ENCODE measurements at places on chromosomes 16 and 17.

DNA sequence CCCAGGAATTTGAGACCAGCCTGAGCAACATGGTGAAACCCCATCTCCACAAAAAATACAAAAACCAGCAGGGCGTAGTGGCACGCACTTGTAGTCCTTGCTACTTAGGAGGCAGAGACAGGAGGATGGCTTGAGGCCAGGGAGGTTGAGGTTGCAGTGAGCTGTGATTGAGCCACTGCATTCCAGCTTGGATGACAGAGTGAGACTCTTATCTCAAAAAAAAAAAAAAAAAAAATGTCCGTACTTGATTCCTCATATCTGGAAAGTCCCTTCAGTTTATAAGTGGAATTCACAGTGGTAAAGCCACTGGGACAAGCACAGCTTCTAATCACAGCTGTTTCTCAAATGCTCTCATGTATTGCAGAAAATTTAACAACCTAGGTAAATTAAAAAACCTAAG lies 78.6 kb upstream of the CREBBP start:
- DNase-seq = no peak

DNA sequence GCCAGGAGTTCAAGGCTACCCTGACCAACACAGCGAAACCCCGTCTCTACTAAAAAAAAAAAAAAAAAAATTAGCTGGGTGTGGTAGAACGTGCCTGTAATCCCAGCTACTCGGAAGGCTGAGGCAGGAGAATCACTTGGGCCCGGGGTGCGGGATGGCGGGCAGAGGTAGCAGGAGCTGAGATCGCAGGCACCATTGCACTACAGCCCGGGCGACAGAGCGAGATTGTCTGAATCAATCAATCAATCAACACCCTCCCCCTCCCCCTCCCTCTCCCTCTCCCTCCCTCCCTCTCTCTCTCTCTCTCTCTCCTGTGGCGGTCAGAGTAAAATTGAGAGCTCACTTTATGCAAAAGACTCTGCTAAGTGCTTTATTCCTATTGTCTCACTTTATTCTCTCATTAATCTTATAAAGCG lies 1.2 kb downstream of the HSDL1 start:
- DNase-seq = no peak

- DNase-seq = no peak
These were observed 1.4 kb upstream of the ABR start for GRCh38 chr17:1180958-1181752.

GRCh38 chr17:73595479-73595878 lies 48.8 kb downstream of the SDK2 start:
- peak; percentile 39 for DNase-seq

- DNase-seq = no peak
These were observed 46.1 kb downstream of the GTF3C1 start for GRCh38 chr16:27503662-27504061.

- no peak for DNase-seq
These were observed 32.8 kb downstream of the GPT2 start for GRCh38 chr16:46916980-46917379.

- DNase-seq = peak; percentile 63
These were observed 189.2 kb upstream of the AXIN2 start for GRCh38 chr17:65750631-65751115.

DNA sequence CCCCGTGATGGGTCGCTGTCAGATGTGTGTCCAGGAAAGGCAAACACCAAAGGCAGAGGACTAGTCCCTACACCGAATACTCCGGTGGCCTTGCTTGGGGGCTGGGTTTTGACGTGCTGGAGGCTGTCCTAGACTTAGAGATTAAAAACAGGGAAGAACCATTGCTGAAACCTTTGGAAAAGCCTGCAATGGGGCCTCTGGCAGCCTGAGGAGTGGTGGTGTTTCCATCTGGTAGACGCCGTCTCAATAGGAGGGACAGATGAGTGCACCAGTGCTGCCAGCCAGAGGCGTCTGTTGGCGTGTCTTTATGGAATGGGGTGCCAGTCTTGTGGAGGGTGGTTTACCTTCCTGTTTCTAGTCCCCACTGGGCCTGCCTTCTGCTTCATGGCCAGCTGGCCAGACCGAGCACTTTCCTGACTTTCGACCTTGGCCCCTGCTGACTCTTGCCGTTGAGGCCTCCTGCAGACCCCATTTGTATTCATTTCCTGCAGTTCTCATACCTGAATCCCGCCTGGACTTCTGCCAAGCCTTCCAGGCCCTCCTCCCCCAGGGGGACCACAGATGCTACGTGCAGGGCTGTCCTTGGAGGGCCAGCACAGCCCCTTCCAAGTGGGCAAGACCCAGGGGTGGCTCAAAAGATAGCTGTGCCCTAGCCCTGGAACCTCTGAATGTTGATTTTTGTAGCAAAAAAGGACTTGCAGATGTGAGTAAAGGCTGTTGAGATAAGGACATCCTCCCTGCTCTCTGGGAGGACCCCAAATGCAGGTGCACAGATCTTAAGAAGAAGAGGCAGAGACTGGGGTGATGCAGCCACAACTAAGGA lies 1.9 kb upstream of the DNASE1 start:
- no peak for DNase-seq

DNA sequence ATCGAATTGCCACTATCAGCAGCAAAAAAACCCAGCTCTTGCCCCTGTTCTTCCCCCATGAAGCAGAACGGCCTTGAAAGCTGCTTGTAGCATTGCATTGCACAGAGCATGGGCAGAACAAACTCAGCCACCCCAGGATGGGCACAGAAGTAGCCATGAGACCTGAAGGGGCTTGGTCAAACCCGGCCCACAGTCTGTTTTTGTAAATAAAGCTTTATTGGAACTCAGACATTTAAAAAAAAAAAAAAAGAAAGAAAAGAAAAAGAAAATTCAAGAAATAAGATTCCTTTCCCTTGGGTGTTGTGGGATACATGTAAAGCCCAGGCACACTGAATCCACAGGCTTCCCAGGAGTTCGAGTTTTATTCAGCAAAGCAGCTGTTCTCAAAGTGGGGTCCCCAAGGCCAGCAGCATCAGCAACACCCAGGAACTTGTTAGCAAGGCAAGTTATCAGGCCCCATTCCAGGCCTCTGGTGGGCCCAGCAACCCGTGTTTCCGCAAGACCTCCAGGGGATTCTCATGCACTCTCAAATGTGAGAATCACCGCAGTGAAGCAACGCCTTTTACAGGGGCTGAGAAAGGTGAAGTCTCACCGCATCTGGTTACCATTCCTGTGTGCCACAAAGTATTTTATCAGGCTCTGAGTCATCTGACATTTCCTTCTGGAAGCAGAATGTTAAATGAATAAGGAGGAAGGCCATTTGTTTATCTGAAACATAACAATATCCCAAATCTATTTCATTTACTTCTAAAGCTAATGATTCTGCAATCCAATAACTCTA lies 108.2 kb downstream of the SLC39A11 start:
- no peak for DNase-seq

DNA sequence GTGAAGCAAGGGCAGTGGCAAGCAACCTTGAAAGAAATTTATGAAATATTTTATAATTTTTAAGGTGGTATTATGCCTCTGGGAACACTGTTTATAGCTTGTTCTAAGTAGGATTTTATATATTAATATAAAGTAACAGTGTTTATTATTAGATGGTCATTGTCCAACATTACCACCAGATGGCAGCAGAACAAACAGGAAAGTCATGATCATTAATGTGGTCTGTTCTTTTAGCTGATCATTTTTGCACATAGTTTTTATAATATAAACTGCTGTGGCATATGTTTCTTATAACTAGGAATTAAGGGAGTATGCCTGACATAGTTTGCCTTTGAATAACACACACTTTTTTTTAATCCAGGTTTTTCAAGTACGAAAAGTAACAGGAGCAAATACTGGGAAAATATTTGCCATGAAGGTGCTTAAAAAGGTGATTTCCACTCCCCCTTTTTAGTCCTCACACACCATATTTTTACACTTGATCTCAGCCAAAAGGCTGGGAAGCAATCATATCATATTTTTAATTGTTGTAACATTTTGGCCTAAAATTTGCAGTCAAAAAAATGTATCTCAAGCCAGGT lies 21.4 kb downstream of the RPS6KB1 start:
- peak; percentile 1 for DNase-seq

DNA sequence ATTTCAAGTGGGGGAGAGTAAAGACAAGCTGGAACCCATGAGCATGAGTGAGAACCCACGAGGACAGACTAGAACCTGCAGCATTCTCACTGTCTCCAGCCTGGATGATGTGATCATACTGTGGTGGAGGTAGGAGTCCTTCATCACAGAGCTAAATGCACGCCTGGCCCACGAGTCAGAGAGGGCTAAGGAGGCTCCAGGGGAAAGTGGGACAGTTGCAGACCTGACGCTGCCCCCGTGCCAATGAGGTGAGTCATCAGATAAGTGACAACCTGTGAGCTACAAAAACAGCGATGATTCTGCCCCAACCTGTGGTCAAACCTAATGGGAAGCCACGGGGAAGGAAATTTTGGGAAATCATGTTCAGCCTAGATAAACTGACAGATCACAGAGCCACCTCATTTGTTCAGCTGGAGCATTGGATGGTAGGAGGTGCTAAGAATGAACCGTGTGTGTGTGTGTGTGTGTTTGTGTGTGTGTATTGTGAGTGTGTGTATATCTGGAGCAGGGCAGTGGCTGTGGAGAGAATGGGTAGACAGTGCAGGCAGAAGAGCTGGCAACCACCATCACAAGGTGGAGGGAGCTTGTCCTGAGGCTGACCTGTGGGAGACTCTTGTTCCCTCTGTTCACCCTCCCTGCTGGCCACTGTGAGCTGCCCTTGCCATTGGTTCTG lies 131.8 kb downstream of the UTP18 start:
- DNase-seq = no peak

DNA sequence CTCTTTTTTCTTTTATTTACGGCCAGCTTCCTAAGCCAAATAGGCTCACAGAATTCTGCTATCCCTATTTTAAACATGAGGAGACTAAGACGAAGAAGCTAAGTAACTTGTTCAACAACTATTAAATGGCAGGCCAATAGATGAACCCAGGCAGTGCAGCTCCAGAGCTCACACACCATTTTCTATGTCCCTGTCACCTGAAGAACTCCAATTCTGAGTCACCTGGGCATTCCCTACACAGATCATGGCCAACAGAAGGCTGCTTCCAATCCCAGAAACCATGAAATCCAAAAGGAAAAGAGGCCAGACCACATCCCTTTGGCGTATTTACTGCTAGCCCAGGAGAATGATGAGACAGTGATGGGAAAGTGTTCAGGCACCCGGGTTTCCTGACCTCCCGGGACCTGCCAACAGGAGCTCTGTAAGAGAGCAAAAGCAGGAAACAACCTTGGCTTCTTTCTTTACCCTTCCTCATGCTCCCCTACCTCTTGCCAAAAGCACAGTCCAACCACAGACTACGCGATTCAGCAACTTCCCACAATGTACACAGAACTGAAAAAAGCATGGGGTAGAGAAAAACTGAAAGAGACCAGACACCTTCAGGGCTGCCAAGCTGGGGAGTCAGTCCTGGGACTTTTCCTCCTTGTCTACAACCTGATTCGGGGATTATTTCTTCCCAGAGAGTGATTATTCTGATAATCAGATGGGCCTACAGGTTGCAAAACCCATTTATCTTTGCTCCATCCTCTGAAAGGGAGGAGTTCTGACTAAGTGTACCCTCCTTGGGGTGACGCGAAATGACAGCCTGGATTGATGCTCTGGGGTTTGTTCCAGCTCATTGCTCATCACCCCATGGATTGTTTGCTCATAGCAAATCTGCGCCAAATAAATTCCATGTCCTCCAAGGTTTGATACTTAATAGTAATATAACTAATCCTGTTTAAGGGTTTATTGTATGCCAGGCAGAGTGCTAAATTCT lies 47.8 kb upstream of the HAS3 start:
- DNase-seq = peak; percentile 52

GRCh38 chr16:74936902-74937560 lies 47.9 kb downstream of the WDR59 start:
- no peak for DNase-seq

GRCh38 chr17:65430209-65430833 lies 131.1 kb downstream of the AXIN2 start:
- no peak for DNase-seq

GRCh38 chr16:51244887-51245657 lies 94.0 kb upstream of the SALL1 start:
- no peak for DNase-seq

- peak; percentile 63 for DNase-seq
These were observed 222.1 kb downstream of the RBFOX3 start for GRCh38 chr17:79388556-79389295.

- DNase-seq = no peak
These were observed 342.5 kb upstream of the C16orf82 start for GRCh38 chr16:26724189-26724588.

DNA sequence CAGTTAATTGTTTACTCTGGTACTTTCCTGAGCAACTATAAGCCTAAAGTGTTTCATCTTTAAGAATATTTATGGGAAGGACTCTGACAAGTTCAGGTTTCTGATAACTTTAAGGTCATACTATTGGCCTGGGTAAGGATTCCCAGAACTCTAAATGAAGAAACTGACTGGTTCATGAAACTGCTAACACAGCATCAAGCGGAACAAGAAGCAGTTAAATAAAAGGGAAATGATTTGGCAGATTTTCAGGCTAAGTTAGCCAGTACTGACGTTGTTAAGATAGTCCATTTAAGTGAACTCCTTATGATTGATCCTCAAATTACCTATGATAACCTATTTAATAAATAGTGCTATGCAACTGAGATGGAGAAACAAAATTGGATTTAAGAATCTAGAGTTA lies 101.6 kb upstream of the CES5A start:
- DNase-seq = no peak

DNA sequence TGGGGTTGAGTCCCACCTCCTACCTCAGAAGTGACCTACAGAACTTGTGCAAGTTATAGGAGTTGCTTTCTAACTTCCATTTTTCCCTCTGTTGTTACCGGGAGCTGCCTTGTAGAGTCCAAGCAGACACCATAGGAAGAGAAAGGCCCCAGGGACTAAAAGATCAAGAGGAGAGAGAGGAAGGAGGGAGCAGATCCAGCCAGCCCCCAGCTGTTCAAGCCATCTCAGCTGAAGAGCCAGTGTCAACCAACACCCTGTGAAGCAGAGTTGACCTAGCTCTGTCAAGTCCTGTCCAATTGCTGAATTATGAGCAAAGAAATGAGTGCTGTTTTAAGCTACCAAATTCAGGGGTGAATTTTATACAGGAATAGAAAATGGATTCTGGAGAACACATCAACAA lies 34.9 kb upstream of the CACNG4 start:
- no peak for DNase-seq

DNA sequence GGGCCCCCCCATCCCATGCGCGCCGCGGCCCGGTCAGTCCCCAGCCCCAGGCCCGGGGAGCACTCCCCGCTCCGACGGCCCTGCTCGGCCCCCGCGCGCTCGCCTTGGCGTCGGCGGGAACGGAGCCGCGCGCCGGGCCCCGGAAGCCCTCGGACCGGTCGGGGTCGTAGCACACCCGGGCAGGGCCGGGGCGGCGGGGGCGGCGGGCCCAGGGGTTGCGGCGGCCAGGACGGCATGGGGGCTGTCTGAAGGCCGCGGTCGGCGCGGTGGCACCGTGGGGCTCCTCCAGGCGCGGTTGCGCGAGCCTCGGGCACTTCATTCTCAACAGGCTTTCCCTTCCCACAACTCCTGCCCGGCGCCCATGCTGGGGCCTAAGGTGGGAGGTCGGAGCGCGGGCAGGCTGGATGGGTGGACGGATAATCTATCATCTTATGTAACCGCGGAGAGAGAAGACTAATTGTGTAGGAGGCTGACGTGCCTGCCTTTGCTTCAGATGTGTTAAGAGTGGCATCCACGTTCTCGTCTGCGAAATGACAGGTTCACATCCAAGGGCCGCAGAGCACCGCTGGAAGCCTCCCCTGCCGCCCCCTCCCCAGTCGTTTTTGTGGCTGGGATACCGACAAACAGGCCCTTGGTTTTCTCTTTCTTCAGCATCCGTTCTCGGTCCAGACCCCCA lies 708 bp downstream of the BAIAP2 start:
- no peak for DNase-seq

GRCh38 chr17:81056312-81056711 lies 21.4 kb downstream of the BAIAP2 start:
- no peak for DNase-seq

All from NCI-H446 (cell line).